ENCODE measurements at places on chromosomes 2 and 18. TPM values are rescaled to one million over a fixed set of nuclear protein-coding genes. Genes with fewer than 3 reads are reported as not detected.

Gene ALPP
- not detected for total RNA-seq

DNA sequence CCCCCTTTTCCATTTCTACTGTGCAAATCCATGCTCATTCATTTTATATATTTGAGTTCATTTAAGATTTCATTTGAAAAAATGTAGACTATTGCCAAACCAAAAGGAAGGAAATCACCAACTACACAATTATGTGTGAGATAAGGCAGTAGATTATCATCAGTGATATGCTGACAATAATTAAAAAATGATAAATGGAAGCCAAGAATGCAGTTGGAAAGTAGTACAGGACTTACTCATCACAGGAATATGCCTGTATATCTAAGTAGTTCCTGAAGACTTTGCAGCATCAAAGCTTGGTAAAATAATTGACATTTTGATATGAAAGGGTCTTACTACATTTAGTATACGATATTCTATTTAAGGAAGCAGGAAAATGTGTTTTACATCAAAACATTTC lies 166.1 kb upstream of the OTX1 start:
- H3K36me3 ChIP-seq = peaks cover 1% of the 10 kb centered on the region
- no peak overlapping the region for H3K27ac ChIP-seq
- H3K4me1 ChIP-seq = no peaks in the 10 kb centered on the region
- H3K27me3 ChIP-seq = no peaks in the 10 kb centered on the region

DNA sequence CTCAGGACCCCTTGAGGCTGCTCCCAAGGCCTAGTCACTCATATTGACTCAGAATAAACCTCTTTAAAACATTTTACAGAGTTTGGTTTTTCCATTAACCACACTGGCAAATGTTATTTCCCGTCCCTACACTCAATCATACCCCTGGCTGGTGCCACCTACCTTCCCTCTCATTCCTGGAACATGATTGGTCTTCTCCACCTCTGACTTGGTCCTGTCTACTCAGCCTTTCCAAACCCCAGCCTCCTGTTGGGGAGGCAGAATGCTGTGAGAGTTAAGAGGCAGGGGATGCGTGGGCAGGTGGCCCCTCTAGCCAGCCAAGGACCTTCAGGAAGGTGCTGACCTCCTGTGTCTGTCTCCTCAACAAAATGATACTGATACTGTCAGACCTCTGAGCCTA lies 149.3 kb downstream of the CABLES1 start:
- no peak overlapping the region for H3K4me3 ChIP-seq
- no peaks in the 10 kb centered on the region for H3K27me3 ChIP-seq
- DNase-seq = no peak
- H3K27ac ChIP-seq = no peak overlapping the region
- H3K4me1 ChIP-seq = no peaks in the 10 kb centered on the region

GRCh38 chr2:115165529-115166109 lies 723.2 kb downstream of the DPP10 start:
- no peak for DNase-seq
- H3K27me3 ChIP-seq = no peaks in the 10 kb centered on the region
- H3K27ac ChIP-seq = no peak overlapping the region
- H3K36me3 ChIP-seq = no peaks in the 10 kb centered on the region
